Hair follicular keratinocyte (primary cell): ENCODE measurements at places on chromosomes 5 and 9. TPM values are rescaled to one million over a fixed set of nuclear protein-coding genes. Genes with fewer than 3 reads are reported as not detected.

Gene SPINK4
- not detected in 2 replicates for total RNA-seq

Gene KIF12
- total RNA-seq: 0.30 and 6.2 TPM in 2 replicates

Gene BTNL3
- not detected in 2 replicates for total RNA-seq

Gene EXOSC2
- total RNA-seq: 22.0 and 42.1 TPM in 2 replicates

Gene RANBP17
- total RNA-seq: 1.6 and 3.3 TPM in 2 replicates

Gene PLK2
- total RNA-seq: 166 and 174 TPM in 2 replicates

Gene CDC20B
- not detected in 2 replicates for total RNA-seq

Gene TXNDC8
- total RNA-seq: not detected in 2 replicates

Gene BSPRY
- total RNA-seq: not detected in 2 replicates
